ENCODE measurements at places on chromosomes 6 and 20.
A peak's percentile ranks its signal among the peaks of the same experiment; 100 is the strongest.

- DNase-seq: no peak
Measured at GRCh38 chr6:49415358-49415757, 47.7 kb downstream of the MMUT start.

DNA sequence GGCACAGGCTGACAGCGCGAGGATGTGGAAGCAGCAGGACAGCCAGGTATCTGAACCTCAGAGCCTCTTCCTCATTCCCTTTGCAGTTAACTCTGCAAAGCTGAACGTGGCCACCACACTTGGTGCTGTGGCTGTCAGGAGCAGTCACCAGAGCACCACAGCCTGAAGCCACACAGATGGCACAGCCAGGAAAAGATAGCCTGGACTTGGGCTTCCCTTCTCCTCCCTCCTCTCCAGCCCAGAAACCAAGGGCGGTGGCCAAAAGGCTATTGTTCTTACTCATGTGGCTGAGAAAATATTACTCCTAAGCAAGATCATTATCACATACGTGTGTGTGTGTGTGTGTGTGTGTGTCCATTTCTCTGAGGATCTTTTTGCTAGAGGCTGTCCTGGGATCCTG lies 39.8 kb downstream of the CD164 start:
- DNase-seq: no peak

DNA sequence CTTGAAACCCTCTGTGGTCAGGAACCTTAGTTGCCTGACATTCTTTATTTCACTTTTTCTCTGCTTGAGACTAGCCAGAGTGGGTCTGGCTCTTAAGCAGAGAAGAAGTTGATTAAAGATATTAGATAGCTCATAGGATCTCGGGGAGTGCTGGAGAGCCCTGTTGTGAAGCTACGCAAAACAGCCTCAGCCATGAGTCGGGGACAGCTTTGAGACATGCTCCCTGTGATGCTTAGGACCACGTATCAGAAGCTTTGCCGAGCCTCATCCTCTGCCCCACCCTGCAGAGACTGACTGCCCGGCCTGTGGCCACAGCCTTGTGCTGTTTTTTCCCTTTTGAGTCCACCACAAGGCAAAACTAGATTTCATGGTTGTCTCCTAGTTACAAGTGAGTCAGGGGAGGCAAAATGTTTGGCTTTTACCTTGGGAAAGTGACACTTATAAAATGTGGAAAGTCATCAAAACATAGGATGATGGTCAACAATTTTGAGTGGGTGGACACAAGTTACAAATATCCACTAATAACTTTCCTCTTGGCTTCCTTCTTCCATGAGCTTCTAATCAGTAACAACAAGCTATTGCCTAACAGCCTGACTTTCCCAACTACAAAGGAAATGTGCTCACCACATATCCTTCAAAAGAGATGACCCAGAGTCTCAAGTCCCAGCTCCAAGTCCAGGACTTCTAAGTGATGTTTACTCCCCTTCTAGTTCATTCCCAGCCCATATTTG lies 108.4 kb downstream of the JAG1 start:
- DNase-seq: peak; percentile 66

DNA sequence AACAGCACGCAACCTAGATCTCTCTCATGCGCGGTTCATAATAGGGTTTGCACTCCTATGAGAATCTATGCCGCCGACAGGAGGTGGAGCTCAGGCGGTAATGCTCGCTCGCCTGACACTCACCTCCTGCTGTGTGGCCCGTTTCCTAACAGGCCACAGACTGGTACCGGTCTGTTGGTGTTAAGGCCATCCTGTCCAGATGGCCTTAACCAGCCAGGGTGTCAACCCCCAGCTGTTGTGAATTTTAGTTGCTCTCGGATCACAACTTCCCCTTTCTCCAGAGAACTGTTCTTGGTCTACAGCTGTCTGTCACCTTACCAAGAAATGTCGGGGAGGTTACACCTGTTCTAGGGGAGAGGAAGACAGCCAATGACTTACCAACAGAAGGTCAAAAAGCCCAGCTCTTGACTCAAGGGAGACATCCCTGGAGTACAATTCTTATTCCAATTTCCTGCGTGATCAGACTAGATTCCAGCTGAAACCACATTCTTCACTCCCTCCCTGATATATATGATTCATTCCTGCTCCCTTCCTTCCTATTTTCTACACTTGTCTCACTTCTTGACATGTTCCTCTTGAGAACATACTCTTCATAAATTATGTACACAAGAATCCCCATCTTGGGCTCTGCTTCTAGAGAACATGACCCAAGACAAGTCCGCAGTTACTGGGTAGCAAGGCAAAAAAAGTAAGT lies 23.1 kb upstream of the DNAAF9 start:
- no peak for DNase-seq

DNA sequence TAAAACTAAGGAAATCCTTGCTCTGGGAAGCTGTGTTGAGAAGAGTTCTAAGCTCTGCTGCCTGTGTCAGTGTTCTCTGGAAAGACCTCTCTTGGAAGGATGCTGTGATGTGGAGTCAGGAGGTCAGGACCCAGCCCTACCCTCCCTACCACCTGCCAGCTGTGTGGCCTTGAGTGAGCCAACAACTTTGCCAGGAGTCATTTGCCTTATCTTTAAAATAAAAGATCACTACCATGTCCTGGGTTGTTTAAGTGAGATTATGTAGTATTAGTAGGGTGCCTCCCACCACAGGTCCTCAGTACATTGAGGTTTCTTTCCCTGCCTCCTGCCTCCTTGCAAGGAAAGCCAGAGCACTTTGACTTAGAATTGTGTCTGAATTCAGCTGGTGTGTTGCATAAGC lies 64.9 kb downstream of the FOXO3 start:
- no peak for DNase-seq

GRCh38 chr6:17167327-17167979 lies 65.6 kb downstream of the STMND1 start:
- peak; percentile 49 for DNase-seq

DNA sequence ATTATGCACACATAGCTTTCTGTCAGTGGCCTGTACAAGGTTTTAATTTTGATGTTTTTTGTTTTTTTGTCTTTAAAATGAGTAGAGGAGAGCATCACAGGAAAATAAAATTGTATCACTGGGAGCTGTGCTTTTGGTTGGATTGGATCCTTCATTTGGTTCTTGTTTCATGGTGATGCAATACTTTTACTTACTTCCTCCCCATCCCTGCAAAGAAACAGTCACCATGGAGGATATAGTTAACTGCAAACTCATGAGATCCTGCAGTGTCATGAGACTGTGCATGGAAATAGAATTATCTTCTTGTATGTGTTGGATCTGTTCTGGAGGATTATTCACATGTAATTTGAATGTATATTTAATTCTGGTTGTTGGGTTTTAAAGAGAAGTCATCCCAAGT lies 122.3 kb downstream of the JARID2 start:
- no peak for DNase-seq

- no peak for DNase-seq
Measured at GRCh38 chr6:149614337-149614736, 34.2 kb downstream of the KATNA1 start.

- no peak for DNase-seq
Measured at GRCh38 chr6:143561105-143561704, 49.7 kb upstream of the FUCA2 start.

- DNase-seq: no peak
Measured at GRCh38 chr6:21556511-21556910, 37.0 kb upstream of the SOX4 start.

- DNase-seq: no peak
Measured at GRCh38 chr6:15800841-15801617, 138.2 kb upstream of the DTNBP1 start.

- DNase-seq: peak; percentile 33
Measured at GRCh38 chr20:62929051-62929538, 2.8 kb upstream of the DIDO1 start.

GRCh38 chr6:48957781-48958180 lies 505.3 kb downstream of the MMUT start:
- peak; percentile 49 for DNase-seq

GRCh38 chr20:58310291-58310782 lies 822 bp downstream of the RAB22A start:
- DNase-seq: no peak

GRCh38 chr6:145875496-145876211 lies 61.1 kb upstream of the FBXO30 start:
- DNase-seq: no peak

DNA sequence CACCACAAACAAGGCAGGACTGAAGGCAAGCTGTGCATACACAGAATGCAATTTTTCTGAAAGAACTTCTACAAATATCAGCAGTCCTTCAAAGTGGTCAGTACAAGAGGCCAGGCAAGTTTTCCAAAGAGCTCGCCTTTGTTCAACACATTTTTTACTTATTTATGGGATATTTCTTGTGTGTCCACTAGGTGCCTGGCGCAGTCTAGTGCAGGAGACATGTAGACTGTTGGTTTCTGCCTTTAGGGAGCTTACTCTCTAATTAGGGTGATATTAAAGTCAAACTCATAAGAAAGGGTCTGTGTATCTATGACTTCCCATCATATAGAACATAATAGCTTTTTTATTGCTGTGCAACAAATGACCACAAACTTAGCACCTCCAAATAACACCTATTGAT lies 21.2 kb upstream of the VEGFA start:
- DNase-seq: no peak

DNA sequence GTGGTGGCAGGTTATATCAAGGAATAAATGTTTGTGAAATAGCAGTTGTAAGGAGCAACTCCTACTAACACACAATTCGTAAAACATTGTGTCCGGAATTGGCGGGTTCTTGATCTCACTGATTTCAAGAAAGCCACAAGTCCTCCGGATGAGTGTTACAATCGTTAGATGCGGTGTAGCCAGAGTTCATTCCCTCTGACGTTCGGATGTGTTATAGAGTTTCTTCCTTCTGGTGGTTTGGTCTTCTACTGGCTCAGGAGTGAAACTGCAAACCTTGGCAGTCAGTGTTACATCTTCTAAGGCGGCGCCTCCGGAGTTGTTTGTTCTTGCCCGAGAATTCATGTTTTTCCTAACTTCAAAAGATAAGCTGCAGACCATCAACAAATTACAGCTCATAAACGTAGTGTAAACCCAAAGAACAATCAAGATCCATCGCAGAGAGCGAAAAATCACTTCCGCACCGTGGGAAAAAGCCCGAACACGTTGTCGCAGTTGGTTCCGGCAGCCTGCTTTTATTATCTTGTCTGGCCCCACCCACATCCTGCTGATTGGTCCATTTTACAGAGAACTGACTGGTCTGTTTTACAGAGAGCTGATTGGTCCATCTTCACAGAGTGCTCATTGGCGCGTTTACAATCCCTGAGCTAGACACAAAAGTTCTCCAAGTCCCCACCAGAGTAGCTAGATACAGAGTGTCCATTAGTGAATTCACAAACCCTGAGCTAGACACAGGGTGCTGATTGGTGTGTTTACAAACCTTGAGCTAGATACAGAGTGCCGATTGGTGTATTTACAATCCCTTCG lies 58.2 kb downstream of the TRIM27 start:
- peak; percentile 14 for DNase-seq

GRCh38 chr6:154197196-154197860 lies 158.3 kb downstream of the OPRM1 start:
- peak; percentile 41 for DNase-seq

DNA sequence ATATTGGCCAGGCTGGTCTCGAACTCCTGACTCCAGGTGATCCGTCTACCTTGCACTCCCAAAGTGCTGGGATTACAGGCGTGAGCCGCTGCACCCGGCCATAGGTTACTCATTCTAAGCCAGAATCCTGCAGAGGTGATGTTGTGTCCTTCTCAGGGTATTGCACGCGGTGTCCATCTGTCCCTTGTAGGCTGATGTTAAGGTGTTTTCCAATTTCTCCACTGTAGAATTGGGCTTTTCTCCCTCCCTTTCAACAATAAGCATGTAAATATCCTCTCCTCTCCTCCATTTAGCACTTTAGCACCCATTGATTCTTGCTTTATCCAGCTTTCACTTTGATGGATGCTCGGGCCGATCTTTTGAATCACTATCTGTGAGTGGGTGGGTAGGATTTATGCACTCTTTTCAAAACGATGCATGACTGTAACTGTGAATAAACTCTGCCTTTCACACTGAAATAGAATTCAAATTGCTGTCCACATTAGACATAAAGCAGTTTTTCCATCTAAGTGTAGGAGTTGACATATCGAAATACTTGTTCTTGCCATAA lies 52.6 kb downstream of the ZBTB2 start:
- no peak for DNase-seq

DNA sequence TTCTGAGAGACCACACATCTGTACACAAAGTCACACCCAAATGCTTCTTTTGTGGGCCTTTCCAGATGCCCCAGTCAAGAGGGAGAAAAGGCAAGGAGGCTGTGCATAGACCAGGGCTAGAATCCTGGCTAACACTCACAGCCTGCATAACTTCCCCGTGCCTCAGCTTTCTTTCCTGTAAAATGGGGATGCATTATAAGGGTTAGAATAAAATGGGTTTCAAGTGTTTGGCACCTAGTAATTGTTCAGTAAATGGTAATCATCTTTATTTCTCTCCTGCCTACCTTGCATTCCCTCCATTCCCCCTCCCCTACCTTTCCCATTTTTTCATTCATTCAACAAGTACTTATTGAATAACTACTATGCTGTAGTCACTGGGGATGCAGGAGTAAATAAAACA lies 29.4 kb downstream of the UNC5CL start:
- DNase-seq: no peak

- no peak for DNase-seq
Measured at GRCh38 chr6:11730641-11731040, 48.0 kb downstream of the ADTRP start.

- no peak for DNase-seq
Measured at GRCh38 chr20:2692036-2692885, at the start of gene EBF4. Gene EBF4 (plus strand): TSS chr20:2692780. CDS start chr20:2693646, 866 bp downstream.

DNA sequence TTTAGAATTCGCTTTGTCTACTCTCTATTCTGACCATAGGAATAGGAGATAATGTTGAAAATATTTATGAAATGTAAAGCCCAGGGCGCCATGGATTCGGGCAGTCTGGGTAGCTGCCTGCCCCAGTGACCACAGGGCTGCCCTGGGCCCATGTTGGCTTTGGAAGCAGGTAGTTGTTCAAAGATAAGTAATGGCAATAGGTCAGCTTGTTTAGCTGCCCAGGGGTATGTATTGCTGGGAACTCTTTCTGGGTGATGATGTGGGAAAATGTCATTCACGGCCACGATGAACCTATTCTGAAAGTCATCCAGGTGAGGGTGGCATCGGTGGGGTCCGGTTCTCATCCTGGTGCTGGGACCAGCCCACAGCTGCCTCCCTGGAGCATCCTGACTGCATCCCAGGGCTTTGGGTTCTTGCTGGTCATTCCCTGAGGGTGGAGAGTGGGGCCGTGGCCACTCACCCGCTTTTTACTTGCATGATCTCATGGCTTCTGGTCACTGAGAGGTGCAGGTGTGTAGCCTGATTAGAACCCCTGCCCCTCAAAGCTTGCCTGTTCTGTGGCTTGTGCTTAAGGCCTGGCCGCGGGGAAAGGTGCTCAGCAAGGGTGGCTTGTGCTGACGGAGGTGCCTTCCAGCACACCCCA lies 102.8 kb downstream of the ERMARD start:
- DNase-seq: no peak

DNA sequence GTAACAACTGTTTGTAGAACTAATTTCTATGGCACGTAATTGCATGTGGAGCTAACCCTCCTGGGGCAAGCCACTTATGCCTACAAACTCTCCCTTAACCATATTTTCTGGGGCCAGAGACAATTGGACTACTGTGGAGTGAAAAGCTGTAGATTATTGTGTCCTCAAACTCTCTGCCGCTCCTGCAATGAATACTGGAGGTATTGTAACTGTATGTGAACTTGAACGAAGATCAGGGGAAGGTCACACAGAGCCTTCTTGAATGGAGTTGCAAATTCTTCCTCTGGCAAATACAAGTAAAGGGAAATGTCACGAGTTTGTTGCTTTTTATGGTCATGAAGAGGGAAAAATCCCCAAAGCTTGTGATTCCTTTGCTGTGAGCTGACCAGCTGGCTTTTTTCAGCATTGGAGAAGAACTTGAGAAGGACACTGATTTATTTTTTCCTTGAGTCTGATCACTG lies 18.2 kb downstream of the AKAP12 start:
- no peak for DNase-seq

All from brain microvascular endothelial cell (primary cell).